Epithelial cell of alveolus of lung (primary cell): ENCODE measurements at places on chromosomes 3 and 15. TPM values are rescaled to one million over a fixed set of nuclear protein-coding genes. Genes with fewer than 3 reads are reported as not detected.

The DOCK3 gene
- total RNA-seq = under 0.01 TPM in 1 of 2 replicates, not detected in the other

The ITGA11 gene
- 2.0 and 16.5 TPM in 2 replicates for total RNA-seq

The SPINK8 gene
- total RNA-seq = not detected in 2 replicates

The GPR62 gene
- total RNA-seq = 0.08 TPM in 1 of 2 replicates, not detected in the other

The TPRG1 gene
- total RNA-seq = 0.13 TPM in 1 of 2 replicates, not detected in the other

The CGNL1 gene
- 0.39 and 0.88 TPM in 2 replicates for total RNA-seq

The ACKR2 gene
- total RNA-seq = 0.91 and 1.1 TPM in 2 replicates

The TGM4 gene
- not detected in 2 replicates for total RNA-seq

The IL5RA gene
- total RNA-seq = not detected in 2 replicates

The SLC27A2 gene
- 0.13 and 0.24 TPM in 2 replicates for total RNA-seq

The LSG1 gene
- 15.6 and 23.1 TPM in 2 replicates for total RNA-seq

The ITIH1 gene
- total RNA-seq = not detected in 2 replicates

The NTRK3 gene
- 0.26 TPM in 1 of 2 replicates, not detected in the other for total RNA-seq

The IL17RE gene
- 0.88 and 1.0 TPM in 2 replicates for total RNA-seq

The VGLL4 gene
- total RNA-seq = 16.8 and 49.2 TPM in 2 replicates

The SLC6A11 gene
- total RNA-seq = not detected in 2 replicates

The DUOX1 gene
- total RNA-seq = not detected in 2 replicates

The LXN gene
- total RNA-seq = 441 and 503 TPM in 2 replicates

The MLF1 gene
- 17.2 and 19.0 TPM in 2 replicates for total RNA-seq

The PLA2G4D gene
- total RNA-seq = not detected in 2 replicates

The SCG3 gene
- total RNA-seq = not detected in 2 replicates

The PPP2R3A gene
- total RNA-seq = 8.4 and 8.5 TPM in 2 replicates

The INO80 gene
- total RNA-seq = 20.0 and 25.4 TPM in 2 replicates

The CPLX3 gene
- 0.48 TPM in 1 of 2 replicates, not detected in the other for total RNA-seq

The TNFAIP8L3 gene
- 6.7 and 12.1 TPM in 2 replicates for total RNA-seq

The CLDN11 gene
- 24.8 and 386 TPM in 2 replicates for total RNA-seq

The SLC38A3 gene
- 0.40 TPM in 1 of 2 replicates, not detected in the other for total RNA-seq
